ENCODE measurements at places on chromosomes 1 and 21.

DNA sequence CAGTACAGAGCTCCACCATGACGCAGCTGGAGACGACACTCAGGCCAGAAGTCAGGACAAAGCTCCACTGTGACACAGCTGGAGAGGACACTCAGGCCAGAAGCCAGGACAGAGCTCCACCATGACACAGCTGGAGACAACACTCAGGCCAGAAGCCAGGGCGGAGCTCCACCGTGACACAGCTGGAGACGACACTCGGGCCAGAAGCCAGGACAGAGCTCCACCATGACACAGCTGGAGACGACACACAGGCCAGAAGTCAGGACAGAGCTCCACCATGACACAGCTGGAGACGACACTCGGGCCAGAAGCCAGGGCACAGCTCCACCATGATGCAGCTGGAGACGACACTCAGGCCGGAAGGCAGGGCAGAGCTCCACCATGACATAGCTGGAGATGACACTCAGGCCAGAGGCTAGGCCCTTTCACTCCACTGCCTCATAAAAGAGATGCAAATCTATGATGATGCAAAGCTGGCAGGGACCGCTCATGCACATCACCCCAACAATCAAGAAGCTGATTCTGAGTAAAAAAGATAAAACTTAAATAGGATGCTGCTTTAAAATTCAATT, 13.6 kb upstream of the OR2B11 start:
- DNase-seq: no peak

DNA sequence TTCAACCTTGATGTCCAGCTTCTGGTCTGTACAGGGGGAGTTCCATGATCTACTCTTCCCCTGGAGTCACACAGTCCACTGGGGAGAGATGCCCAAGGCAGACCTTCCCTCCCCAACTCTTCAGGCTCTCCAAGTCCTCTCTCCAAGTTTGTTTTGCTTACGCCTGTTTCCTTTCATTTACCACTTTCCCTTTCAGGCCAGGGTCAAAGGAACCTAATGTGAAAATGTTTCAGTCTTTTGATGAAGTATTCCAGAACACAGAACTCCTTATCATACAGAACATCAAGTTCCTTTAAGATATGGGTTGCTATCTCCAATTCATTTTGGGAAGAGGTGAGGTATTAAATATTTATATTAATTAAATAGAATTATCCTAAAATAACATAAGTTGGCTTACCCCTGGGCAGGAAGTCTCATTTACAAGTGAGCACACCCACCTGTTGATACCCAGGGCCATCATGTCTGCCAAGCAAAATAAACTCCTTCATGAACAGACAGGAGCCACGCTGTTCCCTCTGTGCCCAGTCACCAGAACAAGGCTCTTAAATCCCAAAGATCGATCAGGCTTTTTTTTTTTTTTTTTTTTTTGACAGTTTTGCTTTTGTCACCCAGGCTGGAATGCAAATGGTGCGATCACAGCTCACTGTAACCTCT, 82.2 kb upstream of the LYST start:
- no peak for DNase-seq

DNA sequence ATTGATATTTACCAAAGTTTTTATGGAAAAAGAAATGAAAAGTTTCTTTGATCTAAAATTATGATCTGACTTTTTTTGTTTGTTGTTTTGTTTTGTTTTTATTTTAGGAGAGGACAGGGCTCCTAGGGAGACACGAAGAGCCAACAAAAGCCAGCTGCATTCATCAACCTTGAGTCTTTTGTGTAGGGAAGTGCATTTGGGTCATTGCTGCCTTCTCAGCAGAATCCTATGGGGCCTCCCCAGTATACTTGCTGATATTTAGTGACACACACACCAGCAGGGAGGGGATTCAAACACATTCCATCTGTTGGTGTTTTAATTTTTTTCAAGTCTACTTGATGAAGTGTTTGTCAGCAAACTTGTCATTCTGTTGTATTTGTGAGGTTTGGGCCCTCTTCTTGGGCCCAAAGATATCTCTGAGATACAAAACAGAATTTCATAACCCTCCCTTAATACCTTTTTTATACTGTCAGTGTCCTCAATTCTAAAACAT, 203.5 kb downstream of the NTNG1 start:
- DNase-seq: no peak

DNA sequence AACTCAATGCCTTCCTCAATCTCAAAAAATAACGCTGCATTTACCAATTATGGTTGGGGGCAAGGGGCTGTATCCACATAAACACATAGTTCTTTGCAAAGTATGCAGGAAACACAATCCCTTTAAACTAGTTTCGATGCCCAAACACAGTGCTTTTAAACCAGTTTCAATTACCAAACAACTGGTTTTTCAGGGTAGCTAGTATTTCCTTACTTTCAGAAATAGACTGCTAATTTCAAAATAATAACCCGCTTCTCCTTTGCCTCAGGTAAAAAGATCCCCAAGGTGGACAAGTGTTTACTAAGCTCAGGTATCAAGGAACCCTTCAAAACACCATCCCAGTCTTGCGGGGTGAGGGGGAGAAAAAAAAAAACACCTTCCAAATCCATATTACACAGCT, 2.8 kb downstream of the SIPA1L2 start:
- DNase-seq: no peak

- no peak for DNase-seq
Observed at GRCh38 chr1:111990878-111991718, 1.6 kb upstream of the KCND3 start.

GRCh38 chr1:48242141-48242736, 19.7 kb downstream of the SLC5A9 start:
- no peak for DNase-seq

GRCh38 chr1:33436557-33437285, 5.8 kb upstream of the PHC2 start:
- no peak for DNase-seq

GRCh38 chr1:211683396-211684297, 8.2 kb upstream of the NEK2 start:
- no peak for DNase-seq

DNA sequence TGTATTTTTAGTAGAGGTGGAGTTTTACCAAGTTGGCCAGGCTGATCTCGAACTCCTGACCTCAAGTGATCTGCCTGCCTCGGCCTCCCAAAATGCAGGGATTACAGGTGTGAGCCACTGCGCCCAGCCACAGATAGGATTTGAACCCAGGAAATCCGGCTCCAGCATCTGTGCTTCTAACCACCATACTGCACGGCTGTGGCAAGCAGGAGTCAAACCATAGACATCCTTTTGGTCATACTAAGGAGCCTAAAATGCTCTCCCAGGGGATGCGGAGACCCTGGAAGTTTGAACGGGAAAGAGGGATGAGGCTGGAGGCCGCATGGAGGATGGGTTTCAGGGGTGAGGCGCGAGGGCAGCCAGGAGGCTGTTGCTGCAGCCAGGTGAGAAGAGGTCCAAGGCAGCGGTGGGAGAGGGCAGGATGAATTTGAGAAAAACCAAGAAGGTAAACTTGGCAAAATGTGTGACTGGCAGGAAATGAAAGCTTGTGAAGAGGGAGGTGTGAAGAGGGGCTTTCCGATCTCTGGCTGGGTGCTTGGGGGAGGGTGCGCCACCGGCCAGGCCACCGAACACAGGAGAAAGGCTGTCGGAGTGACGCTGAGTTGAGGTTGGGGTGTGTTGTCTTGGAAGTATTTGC, 24.0 kb upstream of the CDK18 start:
- DNase-seq: no peak

- no peak for DNase-seq
Observed at GRCh38 chr1:201222125-201222524, 31.5 kb downstream of the IGFN1 start.

- DNase-seq: no peak
Observed at GRCh38 chr1:3103967-3104677, 35.1 kb downstream of the PRDM16 start.

DNA sequence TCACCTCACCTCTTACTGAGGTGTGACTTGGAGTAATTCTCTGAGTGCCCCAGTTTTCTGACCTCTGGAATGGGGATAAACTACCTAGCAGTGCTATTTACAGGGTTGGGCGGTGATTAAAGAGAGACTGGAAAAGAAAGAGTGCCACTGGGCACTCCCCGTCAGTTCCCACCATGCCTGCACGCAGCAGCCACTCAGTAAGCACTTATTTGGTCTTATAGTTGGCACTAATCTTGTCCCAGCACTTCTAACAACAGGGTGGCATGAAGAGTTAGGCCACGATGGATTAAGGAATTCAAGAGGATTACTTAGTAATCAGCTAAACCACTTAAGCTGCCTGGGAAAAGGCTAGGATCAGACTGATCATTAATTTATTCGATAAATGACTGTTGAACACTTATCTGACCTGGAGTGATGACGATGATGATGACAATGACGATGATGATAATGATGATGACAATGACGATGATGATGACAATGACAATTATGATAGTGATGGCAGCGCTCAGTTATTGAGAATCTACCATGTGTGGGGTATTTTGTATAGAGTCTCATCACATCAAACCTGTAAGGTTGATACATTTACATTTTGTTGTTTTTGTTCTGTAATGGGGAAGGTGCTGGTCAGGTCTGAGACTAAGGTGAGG, 5.4 kb downstream of the CITED4 start:
- no peak for DNase-seq

- no peak for DNase-seq
Observed at GRCh38 chr21:38520511-38520910, 22.2 kb upstream of the ERG start.

DNA sequence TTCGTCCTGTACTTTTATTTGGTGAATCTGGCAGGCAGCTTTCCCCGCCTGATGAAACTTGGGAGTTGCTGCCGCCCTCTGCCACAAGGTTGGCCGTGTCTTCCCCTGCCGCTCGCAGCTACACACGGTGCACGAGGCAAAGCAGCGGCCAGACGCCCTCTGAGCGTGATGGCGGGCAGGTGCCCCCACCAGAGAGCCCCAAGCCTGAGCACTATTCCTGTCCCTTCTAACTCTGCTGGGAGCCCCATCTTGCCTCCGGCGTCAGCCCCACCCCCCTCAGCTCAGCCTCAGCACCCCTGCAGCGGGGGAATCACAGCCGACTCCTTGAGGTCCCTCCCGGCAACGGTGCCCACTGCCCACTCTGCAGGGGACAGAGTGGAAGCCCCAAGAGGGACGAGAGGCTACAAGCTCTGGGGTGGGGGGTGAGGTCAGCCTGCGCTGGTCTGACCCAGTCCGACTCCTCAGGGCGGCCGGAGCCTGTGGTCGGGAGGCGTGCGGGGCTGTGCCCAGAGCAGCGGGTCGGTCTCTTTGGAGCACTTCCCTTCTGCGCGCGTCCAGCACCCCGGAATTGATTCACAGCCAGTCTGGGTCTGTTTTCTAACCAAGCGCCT, 41.3 kb downstream of the RIPK4 start:
- DNase-seq: no peak

- DNase-seq: no peak
Observed at GRCh38 chr21:34337741-34338140, 26.1 kb upstream of the KCNE2 start.

DNA sequence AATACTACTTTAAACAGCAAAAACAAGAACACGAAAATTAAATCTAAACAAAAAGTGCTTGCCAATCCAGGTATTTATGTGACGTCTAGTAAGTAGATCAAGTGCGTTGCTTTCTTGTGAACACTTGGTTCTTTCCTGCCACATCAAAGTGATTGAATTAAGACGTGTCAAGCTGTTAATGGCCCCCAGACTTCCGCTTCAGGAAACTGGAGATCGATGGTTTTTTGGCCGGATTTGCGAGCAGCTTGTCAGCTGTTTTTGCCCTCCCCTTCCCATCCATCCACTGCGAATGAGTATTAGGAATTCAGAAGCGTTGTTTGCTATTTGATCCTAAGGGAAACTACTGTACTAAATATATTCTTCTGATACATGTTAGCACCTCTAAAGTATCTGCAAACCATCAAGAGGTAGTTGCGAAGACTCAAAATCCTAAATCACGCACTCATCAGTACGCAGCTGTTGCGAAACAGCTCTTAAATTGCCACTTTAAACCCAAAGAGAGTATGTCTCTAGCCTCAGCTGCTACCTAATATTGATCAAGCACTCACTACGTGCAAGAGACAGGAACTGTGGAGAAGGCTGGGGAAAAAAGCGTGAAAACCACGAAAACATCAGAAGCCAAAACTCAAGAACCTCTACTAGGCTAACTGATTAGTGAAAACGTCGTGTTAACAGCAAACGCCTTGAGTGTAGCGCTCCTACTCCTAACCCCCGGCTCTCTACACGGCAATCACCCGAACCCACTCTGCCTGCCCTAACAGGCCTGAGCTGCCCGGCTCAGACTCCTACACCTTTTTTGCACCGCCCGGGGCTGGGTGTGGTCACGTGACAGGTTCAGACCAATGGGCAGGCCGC, 473 bp upstream of the BRDT start:
- no peak for DNase-seq

GRCh38 chr1:112852934-112853333, 103.1 kb downstream of the SLC16A1 start:
- no peak for DNase-seq

- no peak for DNase-seq
Observed at GRCh38 chr1:87119541-87120140, 205.2 kb downstream of the HS2ST1 start.

DNA sequence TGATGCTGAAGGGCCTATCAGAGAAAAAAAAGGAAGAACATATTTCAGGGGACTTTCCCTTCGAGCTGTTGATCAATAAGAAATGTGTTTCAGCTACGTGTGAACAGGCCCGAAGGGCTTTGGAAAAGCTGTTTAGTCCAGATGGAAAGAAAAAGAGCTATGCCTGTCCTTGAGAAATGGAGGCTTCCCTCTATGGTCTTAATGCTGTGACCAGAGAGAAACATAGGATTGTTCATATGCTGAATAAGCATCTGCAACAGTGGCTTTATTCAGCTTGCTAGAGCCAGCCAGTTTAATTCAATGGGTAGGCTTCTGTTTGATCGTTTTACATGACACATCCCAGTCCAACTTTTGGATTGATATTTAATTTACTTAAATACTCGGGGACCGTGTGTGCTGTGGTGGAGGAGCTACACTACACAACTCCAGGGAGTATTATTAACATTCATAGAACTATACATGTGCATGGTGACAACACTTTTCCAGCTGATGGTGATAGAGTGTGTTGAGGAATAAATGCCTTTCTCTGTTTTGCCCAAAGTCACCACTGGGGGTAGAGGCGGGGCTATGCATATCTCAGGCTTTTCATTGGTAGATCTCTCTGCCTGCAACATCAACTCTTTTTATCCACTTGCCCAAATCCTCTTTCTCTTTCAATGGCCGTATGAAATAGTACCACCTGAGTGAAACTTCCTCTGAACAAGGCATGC, 106.7 kb upstream of the C8B start:
- no peak for DNase-seq

GRCh38 chr21:28410256-28410655, 582.4 kb downstream of the LTN1 start:
- DNase-seq: no peak

DNA sequence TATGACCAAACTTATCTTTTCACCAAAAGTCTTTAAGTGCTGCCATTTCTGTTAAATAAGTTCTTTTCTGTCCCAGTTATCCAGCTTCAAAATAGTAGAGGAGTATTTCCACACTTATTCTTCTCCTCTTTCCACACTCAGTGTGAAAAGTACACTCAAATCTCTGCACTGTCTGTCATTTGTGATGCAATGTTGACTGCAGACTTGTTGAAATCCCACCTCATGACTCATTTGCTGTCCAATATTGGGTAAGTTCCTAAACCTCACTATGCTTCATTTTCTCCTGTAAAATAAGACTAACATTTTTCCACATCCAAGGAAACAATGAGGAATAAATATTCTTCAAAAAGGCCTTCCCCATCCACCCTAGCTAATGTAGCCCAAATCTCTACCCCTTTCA, 17.5 kb downstream of the LRRIQ3 start:
- DNase-seq: no peak
